Dorsolateral prefrontal cortex (tissue), 122 donors: ENCODE measurements at places on chromosomes 2 and 18.

DNA sequence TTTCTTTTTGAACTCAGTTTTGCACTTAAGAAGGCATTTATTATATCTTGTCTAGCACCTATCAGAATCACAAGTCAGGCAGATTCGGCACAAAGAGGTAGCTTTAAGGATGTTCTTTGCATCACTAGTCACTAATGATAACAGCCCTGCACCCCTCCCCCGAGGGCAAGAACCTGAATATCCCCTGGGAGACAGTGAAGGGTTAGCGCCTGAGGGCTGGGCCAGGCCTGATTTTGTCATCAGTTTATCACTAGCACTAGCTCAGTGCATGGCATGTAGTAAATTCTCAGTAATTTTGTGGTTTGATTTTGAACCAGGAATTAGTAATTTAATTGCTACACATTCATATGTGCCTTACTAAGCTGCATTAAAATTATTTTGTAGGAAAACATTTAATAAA is 23.9 kb upstream of the HS6ST1 start:
- DNase-seq, result no peak

DNA sequence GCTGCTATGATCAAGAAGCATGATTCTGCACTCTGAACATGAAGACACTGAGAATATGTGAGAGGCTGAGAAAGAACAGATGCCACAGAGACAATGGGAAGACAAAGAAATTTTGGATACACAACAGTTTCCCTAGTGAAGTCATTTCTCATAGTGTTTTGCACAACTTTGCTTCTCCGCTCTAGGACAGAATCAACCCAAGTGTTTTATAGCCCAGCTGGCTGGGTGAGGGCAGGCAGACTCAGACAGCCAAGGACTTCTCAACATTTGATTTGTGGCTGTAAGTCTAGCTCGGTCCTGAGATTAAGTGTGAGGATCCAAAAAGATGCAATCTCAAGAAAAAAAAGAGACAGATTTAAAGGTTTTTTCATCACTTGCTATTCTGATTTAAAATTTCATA is 536.5 kb upstream of the CRIM1 start:
- no peak for DNase-seq

- no peak for DNase-seq
Measured at GRCh38 chr18:58056852-58057251, 12.8 kb downstream of the NEDD4L start.

- no peak for DNase-seq
Measured at GRCh38 chr2:176514276-176514675, 245.0 kb downstream of the MTX2 start.

DNA sequence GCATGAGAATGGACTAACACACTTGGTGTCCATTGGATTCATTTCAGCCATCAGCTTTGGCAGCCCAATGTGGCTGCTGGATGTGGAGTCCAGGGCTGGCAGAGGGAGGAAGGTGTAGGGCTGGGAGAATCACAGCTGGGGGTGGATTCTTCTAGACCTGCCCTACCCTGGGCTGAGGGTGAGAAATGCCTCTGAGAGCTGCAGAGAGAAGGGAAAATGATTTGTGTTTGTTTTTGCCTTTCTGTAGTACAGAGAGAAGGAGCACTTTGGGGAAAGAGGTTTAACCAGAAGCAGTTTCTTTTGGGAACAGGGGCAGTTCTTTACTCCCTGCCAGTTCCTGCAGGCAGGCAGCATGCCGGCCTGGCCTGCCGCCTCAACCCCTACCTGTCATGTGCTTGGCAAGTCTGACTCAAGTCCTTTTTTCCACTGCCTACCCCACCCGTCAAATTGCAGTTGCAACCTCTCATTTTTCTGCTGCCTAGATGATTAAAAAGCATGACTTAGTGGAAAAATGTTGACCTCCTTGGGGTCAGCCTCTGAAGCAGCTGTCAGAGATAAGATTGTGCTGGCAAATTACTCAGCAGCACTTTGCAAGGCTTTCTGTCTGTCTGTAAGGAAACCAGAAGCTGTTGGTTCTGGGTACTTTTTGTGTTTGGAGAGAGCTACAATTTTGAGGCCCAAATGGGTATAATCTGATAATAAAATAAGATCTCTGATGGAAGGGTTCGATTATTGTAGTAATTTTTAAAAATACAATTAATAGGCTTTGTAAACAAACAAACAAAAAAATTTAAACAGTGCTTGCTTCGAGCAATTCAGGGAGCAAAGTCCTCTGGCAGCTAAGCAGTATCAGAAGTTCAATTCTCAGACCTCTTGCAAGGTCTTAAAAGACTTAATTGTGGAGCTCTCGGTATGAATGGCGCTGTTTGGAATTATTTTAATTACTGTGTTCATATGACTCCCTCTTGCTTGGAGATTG is 21.7 kb downstream of the LBH start:
- no peak for DNase-seq

DNA sequence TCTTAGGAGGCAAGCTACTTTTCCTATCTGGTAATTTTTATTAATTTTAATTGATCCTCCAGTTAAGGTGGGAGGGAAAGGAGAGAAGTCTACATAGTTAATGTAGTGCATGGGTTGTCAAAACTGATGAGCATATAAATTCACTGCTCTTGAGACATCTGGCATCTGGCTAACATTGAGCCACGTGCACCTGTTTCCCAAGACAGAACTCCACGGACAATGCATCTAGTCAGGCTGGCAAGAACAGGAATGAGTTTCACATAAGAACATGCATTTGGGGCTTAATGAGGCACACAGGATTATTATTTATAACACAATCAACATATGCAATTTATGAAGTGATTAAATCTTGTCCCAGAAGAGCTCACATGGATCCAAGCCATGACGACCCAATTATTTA is 16.2 kb upstream of the RAB1A start:
- DNase-seq, result no peak

GRCh38 chr2:197934261-197934933 is 130.0 kb downstream of the PLCL1 start:
- no peak for DNase-seq

DNA sequence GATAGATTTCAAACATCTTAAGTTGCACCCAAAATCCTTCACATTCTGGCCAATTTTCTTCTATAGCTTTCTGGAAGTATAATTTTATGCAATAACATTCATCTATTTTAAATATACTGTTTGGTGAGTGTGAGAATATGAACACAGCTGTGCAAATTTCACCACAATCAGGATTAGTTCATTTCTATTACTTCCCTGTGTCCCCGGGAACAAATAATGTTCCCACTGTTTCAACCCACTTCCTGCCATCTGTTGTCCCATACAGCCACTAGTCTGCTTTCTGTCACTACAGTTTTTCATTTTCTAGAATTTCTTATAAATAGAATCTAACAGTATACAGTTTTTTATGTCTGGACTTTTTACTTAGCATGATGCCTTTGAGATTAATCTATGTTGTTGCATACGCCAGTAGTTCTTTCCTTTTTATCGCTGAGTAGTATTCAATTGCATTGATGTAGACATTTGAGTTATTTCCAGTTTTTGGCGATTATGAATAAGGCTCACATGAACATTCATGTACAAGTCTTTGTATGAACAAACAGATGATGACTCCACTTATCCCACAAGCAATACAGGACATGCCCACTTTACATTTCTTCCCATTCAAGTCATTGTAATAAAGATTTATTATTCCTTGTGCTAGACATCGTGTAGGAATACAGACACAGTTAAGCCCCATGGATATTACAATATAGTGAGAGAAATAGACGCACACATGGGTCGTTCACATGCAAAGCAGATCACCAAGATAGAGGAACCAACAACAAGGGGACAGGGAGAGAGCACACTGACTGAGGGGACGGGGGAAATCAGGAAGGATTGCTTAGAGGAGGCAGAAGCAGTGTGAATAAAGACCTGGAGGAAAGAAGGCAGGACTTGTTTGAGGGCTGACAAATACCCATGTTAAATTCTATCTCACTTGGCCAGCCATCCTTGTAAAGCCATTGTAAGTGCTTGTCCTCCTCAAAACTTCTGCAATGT is 72.9 kb upstream of the PAX8 start:
- DNase-seq, result no peak

GRCh38 chr2:217142649-217143266 is 282.9 kb upstream of the TNP1 start:
- no peak for DNase-seq

GRCh38 chr2:200185628-200186000 is 120.9 kb upstream of the SPATS2L start:
- peak; percentile 14 for DNase-seq

- DNase-seq, result no peak
Measured at GRCh38 chr2:172484253-172484652, 56.9 kb downstream of the ITGA6 start.

DNA sequence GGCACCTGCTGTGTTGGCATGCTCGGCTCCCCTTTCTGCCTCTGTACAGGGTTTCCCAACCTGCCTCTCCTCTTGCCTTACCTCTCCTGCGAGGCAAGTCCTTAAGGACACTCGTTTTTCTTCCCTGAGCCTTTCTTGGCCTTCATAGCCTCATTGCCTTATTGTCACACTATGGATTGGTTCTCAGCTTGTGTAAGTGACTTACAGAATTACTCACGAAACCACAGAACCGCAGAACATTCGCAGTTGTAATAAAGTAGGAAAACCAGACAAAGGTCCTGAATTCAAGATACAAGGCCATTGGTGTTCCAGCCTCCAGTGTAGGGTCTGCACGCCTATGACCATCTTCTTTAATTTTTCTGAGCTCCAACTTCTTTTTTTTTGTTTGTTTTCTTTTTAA is 317.6 kb upstream of the SMIM21 start:
- DNase-seq, result no peak

GRCh38 chr2:202841090-202841867 is 30.3 kb downstream of the ICA1L start:
- DNase-seq, result no peak

GRCh38 chr2:84033347-84033974 is 425.6 kb downstream of the SUCLG1 start:
- DNase-seq, result no peak

DNA sequence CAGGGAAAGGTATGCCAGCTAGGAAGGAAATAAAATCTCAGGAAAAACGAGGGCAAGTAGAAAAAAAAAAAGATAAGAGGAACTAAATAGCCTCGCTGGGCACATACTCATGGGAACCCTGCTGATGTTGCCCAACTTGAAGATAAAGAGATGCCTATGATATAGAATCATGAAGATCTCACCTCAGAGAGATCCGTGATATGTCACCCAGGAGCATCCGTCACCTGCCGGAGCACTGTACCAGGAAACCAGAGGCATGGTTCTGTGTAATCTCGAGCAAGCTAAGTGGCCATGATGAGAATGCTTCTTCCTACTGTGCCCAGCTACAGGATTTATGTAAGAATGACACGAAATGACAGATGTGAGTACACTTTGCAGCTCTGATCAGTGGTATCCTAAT is 40.0 kb downstream of the CYP1B1 start:
- no peak for DNase-seq

- DNase-seq, result peak; percentile 20
Measured at GRCh38 chr2:68320118-68320641, 431 bp upstream of the CNRIP1 start.

GRCh38 chr2:240203031-240203787 is 62.8 kb upstream of the OTOS start:
- no peak for DNase-seq

DNA sequence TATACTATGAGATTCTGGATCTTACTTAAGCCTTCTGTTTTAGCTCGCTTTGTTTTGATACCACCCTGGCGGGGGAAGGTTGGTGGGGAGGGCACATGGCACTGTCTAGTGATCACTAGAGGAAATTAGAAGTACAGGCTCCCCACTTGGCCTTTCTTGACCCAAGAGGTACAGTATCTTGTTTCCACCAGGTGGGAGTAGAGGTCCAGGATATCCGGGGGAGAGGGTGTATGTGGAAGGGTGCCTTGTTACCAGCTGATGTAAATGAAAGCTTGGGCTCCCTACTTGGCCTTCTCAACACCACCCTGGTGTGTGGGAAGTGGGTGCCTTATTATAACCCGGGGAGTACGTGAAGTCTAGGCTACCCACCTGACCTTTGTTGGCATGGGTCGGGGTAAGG is 7.5 kb downstream of the GALNT1 start:
- no peak for DNase-seq

DNA sequence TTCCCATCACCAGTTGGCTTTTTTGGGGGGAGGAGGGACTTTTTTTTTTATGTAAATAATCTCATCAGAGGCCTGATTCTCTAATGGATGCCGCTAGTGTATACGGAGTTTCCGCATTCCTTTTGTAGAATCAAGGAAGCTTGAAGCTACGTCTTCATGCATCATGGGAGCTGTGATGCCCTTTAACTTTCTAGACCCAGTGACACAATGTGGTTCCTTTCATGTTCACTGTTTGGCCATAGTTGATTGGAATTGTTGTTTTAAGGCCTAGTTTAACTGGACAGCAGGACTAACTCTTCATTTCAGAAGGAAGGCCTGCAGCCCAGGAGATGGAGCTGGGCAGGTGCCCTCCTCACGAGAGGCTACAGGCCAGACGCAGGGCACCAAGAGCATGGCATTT is 287.9 kb downstream of the AGAP1 start:
- DNase-seq, result no peak

GRCh38 chr2:36044411-36044810 is 311.2 kb upstream of the CRIM1 start:
- DNase-seq, result no peak

DNA sequence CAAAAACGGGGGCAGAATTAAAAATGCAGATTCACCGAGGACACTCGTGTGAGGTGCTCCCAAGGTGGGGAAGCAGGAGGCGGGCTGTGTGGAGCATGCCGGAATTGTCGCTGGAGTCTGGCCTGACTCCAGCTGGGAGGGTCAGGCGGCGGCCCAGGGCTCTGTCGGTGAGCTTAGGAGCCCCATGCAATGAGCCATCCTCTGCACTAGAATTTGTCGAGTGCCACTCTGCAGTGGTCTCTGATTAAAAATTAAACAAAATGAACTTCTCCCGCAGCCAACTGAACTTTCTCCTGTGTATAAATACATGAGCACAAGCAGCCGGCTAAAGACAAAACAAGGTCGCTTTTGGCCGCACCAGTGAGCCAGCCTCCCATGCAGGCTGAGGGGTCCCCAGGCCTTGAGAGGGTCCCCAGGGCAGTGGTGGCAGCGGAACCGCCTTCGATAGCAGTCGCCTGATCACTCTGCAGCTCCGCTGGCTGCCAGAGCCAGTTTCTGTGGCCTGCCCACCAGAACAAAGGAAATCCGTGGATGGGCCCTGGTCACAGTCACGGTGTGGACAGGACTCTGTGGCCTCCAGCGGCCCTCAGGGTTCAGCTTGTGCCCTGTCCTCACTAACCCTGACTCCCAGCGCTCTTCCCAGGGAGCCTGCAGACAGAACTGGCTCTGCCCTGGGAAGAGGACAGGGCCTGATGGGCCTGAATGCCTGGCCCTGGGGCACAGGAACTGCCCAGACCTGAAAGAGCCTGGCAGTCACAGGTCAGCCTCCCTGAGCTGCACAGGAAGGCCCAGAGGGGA is 201.3 kb downstream of the EIPR1 start:
- DNase-seq, result no peak

- DNase-seq, result no peak
Measured at GRCh38 chr2:123485056-123485455, 540.0 kb upstream of the CNTNAP5 start.

GRCh38 chr2:82027921-82028615 is 1723.5 kb upstream of the LRRTM1 start:
- DNase-seq, result no peak

DNA sequence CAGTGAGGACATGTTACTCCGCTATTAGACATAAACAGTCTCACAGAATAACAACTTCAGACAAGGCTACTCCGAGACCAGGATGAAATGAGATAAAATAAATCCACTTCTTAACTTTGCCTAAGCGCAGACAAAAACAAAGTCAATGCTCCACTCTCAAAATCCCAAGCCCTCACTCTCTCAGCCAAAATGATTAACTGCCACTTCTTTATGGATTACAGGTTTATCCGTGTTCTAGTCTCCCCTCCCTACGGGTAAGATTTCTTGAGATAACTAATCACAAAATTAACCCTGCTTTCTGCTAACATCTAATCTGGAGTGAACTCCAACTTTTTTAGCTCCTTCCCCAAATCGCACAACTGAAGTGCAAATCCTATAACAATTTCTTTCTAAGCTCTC is 1.1 kb upstream of the CRYGC start:
- no peak for DNase-seq
